ENCODE measurements at places on chromosomes 2 and 18.

DNA sequence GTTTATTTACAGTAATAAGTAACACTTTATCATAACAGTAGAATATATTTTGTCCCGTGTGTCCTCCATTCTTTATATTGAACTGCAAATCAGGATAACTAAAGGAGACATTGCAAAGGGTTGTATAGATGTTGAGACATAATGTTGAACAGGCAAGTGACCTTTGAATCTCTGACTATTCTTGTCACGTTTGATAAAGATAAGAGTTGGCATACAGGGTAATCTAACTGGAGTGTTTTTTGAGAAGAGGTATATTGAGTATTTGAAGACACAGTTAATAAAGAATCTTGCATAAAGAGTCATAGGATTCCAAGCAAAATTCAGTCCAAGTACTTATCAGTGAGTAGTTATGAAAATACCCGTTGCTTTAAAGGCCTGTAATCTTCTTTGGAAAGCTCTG lies 21.7 kb downstream of the CCDC195 start:
- DNase-seq, result no peak

DNA sequence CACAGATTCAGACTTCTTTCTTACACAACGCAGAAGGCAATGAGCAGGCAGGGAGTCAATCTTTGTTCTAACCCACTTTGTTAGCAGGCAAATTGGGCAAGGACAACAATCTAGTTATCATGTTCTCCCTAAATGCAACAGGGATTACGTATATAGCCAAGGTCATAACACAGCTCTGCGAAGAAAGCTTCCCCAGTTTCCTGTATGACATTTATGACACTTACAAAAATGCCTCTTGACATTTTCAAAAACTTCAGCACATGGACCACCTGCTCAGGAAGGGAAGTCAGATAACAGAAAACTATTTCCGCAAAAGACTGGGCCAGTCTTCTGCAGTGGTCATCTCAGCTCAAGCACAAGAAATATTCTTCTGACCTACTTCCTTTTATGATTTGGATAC lies 106.1 kb downstream of the IRS1 start:
- DNase-seq, result no peak

DNA sequence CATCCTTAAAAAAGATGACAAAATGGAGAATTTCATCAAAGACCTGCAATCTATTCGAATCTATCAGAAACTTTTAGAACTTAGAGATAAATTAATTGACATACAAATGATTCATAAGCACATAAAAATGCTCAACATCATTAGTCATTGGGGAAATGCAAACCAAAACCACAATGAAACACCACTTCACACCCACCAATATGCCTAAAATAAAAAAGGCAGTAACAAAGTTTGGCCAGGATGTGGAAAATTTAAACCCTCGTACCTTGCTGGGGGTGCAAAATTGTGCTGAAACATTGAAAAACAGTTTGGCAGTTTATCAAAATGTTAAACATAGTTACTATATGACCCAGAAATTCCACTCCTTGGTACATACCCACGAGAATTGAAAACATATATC lies 11.5 kb upstream of the EIF2AK3 start:
- no peak for DNase-seq

DNA sequence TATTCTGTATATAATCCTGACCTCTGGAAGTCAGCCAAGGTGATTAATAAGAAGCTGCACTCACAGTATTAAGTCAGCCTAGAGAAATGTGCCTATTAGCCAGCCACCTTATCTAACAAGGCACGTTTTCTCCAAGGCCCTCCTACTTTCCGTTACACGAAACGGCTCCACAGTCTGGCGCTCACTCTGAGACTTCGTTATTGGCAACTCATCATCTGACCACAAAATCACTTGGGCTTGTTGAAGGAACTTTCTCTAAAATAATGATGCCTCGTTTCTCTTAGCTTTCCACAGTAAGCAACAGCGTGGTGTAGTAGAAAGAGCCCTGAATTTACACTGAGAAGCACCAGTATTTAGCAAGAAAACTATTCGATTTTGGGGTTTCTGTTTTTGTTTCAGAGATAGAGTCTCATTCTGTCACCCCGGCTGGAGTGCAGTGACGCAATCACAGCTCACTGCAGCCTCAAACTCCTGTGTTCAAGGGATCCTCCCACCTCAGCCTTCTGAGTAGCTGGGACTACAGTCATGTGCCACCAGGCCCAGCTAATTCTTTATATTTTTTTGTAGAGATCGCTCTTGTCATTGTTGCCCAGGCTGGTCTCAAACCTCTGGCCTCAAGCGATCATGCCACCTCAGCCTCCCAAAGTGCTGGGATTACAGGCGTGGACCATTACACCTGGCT lies 53.6 kb upstream of the SLC14A1 start:
- DNase-seq, result peak; percentile 42

- no peak for DNase-seq
Observed at GRCh38 chr2:12694990-12695774, 21.6 kb upstream of the TRIB2 start.

DNA sequence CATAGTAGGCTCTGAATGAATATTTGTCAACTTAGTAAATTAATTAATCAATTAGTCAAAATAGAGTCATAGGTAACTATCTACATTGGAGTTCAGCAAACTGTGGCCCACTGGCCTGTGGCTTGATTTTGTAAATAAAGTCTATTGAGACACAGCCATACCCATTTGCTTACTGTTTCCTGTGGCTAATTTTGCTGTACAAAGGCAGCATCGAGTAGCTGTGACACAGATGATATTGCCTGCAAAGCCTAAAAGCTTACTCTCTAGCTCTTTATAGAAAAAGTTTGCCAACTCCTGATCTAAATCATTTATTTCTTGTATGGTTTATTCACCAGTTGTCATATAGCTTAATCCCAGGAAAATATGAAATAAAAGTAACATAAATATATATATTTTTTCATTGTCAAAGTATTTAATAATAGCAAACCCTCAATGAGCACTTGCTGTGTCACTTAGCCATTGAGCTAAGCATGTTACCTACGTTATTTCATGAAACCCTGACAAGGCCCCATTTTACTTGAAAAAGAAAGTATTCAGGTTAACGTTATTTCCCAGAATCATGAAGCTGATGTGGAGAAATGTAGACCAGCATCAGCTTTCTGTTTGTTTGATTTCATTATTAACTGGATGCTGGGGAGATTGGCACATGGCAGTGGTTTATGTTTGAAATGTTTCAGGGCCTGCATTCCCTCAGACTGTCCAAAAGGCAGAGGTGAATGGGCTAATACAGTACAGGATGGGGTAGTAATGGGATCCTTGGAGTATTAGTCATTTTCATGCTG lies 69.6 kb downstream of the ICOS start:
- no peak for DNase-seq

GRCh38 chr18:21369146-21369545 lies 127.1 kb downstream of the GREB1L start:
- no peak for DNase-seq

- no peak for DNase-seq
Observed at GRCh38 chr2:85952196-85952734, 63.5 kb upstream of the ST3GAL5 start.

DNA sequence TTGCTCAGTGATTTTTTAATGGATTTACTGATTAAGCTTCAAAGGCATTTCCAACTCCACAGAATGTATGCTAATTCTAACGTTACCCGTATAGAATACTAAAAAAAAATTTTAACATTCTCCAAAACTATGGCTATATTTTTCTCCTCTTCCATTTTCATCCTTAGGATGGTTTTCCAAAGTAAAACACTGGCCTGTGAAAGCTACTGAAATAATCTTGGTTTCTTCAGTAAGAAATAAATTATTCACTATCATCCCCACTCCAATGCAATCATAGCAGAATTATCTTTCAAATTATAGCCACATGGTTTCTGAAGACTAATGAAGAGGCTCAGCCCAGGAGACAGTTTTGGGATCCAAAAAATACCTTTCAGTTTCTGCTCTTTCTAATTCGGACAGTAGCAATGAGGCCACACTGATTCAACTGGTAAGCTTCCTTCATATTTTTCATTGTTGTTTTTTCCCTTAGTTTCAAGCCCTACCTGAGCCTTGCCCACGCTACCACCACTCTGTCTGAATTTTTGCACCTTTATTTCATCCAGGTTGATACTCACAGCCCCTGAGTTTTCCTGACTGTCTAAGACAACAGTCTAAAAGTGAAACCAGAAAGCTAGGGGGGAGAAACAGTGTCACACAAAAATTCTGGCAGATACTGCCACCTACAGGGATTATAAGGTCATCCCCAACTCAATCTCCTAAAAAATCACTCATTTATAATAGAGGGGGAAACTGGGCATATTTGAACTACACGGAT lies 887.9 kb downstream of the NRXN1 start:
- DNase-seq, result no peak

DNA sequence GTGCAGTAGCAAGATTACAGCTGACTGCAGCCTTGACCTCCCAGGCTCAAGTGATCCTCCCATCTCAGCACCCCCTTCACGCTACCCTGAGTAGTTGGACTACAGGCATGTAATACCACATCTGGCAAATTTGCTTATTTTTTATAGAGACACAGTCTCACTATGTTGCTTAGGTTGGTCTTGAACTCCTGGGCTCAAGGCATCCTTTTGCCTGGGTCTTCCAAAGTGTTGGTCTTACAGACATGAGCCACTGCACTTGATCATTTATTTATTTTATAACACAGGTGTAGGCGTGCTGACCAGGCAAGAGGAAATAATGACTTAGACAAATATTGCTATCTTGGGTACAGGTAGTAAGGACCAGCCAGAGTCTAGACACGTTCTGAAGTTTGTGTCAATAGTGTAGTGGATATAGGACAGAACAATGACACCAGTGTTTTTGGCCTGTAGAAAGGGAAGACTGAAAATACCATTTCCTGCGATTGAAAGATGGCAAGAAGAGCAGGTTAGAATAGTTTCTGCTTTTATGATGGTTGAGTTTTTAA lies 71.0 kb upstream of the THUMPD2 start:
- no peak for DNase-seq

- DNase-seq, result no peak
Observed at GRCh38 chr18:76482971-76483691, 11.9 kb downstream of the ZNF516 start.

- no peak for DNase-seq
Observed at GRCh38 chr2:68411397-68412126, 46.5 kb downstream of the PLEK start.

GRCh38 chr2:96528006-96528699 lies 8.4 kb upstream of the ARID5A start:
- peak; percentile 68 for DNase-seq

- no peak for DNase-seq
Observed at GRCh38 chr2:222756951-222757650, 85.6 kb downstream of the MOGAT1 start.

- DNase-seq, result no peak
Observed at GRCh38 chr18:36760598-36760997, 68.2 kb downstream of the TPGS2 start.

GRCh38 chr2:85994421-85994777 lies 105.6 kb upstream of the ST3GAL5 start:
- no peak for DNase-seq

DNA sequence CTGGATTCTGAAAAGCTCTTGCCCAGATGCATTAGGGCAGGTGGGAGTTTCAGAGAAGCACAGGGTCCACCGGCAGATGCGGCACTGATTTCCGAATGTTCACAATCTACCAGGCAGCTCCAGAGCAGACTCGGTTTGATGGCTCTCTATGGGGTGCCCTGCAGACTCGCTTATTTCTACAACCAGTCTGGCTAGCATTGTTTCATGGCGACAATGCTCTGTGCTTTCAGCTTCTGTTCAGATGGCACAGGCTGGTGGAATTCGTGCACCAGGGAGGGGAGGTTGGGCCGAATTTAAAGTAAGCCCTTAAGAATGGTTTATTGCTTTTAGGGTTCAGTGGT lies 9.9 kb downstream of the MYT1L start:
- DNase-seq, result no peak

DNA sequence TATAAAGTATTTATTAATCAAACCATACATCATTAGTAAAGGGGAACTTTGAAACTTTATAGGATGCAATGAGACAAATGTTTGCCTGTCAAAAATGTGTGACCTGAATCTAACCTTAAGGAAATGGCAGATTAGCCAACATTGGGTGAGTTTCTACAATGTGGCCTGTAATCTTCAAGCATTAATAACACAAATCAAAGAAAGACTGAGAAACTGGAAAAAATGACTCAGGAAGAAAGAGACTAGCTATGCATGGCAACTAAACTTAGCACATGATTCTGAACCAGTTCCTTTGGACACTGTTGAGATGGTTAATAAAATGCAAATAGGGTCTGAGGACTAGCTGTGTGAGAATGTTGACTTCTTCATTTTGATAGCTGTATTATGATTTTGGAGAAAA lies 628.6 kb upstream of the ID2 start:
- no peak for DNase-seq

GRCh38 chr2:75600461-75601011 lies 39.8 kb upstream of the EVA1A start:
- no peak for DNase-seq

- no peak for DNase-seq
Observed at GRCh38 chr2:54459037-54459441, 2.9 kb downstream of the SPTBN1 start.

DNA sequence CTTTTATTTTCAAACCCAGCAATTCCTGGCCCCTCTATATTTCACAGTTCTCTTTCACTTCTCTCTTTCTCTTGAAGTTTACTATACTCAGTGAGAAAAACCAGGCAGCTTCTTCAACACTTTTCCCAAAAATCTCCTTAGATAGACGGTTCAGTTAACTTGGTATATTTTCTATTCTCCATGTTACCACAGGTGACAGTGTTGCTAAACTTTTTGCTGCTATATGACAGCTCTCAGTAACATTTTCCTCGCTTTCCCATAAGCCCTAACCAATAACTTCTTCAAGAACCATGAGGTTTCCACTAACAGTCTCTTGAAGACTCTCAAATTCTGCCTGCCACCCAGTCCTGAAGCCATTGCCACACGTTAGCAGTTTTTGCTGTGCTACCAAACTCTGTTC lies 45.8 kb downstream of the CYBRD1 start:
- no peak for DNase-seq

GRCh38 chr2:123283431-123283830 lies 741.7 kb upstream of the CNTNAP5 start:
- DNase-seq, result no peak

- no peak for DNase-seq
Observed at GRCh38 chr2:209147981-209148380, 275.9 kb upstream of the MAP2 start.

DNA sequence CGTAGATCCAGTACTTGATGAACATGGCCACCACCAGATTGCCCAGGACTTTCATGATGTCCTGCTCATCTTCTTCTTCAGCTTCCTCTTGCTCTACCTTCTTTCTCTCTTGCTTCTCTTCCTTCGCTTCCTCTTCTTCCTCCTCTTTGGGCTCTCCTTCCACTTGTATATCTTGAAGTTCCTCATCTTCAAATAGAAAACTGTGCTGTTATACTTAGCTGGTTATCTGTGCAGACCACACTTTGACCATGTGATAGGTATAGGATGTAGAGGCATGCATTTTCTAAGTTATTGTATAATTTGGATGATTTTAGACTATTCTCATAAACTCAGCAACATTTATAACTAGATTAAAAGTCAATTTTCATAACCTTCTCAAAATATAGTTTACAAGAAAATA lies 263.4 kb downstream of the NAPG start:
- DNase-seq, result no peak

DNA sequence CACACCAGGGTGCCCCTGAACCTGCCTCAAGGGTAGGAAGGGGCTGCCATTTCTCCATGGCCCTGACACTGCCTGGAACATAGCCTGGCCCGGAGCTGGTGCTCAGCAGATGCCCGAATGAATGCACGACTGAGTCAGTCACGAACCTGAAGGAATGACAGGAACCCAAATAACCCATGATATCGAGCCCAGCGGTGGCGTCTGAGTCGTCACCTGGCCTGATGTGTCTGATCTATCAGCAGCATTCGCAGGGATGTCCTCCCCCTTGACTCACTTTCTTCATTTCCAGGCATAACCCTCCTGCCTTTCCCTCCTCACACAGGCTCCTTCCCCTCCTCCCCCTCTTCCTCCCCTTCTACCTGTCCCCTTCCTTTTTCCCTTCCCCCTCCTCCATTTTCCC lies 52.1 kb upstream of the SMAD7 start:
- no peak for DNase-seq
